Left kidney (tissue), 8 donors: ENCODE measurements at places on chromosomes 16 and 17.

DNA sequence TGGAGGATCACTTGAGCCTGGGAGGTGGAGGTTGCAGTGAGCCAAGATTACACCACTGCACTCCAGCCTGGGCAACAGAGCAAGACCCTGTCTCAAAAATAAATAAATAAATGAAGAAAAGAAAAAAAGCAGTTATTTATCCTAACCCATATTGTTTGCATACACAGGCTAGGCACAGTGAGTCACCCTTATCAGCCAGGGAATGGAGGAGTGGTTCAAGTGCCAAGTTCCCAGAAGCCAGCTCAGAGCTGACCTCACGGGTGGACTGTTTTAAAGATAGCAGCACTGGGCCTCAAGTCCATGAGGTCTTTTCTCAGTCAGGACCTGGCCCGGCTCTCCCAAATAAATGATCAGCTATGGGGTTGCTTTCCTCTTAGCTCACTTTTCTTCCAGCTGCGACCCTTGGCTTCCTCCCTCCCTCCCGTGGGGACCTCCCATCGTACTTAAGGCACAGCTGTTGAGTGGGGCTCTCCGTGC, 22.6 kb upstream of the MGAT5B start:
- DNase-seq: no peak

DNA sequence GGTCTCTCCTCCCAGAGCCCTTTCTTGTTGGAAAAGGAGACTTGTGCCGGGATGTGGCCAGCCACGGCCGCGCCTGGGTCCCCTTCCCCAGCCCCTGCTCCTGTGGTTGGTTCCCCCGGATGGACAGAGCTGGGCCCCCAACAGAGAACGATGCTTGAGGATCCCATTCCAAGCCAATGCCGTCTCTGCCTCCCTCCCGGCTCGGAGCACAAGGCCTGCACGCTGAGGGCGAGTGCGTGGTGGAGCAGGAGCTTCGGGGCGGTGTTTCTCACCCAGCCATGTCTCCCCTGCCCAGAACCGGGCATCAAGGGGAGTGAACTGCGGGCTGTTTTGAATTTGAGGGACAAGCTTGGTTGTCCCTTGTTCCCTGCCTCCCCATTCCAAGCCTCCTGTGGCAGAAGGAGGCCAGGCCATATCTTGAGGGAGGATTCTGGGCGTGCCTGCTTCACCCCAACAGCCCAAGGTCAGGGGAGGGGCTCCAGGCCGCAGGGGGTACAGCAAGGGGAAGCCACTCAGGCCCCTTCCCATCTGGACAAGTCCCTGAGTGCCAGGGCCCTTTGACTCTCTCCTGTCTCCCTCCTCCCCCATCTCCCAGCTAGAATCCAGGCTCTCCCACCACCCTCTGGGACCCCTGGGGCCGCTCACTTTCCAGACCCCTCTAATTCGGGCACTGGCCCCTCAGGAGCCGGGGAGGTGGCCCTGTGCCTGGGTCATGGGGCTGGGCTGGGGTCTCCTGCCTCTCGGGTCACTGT, 43.6 kb downstream of the SOCS3 start:
- DNase-seq: no peak

GRCh38 chr17:53496356-53496755, 326.4 kb upstream of the KIF2B start:
- no peak for DNase-seq

- DNase-seq: no peak
Measured at GRCh38 chr16:67651847-67652246, 6.9 kb downstream of the CARMIL2 start.

- no peak for DNase-seq
Measured at GRCh38 chr17:385178-385835, 32.7 kb upstream of the RPH3AL start.

GRCh38 chr17:3900646-3901045, 7.8 kb upstream of the CAMKK1 start:
- no peak for DNase-seq

DNA sequence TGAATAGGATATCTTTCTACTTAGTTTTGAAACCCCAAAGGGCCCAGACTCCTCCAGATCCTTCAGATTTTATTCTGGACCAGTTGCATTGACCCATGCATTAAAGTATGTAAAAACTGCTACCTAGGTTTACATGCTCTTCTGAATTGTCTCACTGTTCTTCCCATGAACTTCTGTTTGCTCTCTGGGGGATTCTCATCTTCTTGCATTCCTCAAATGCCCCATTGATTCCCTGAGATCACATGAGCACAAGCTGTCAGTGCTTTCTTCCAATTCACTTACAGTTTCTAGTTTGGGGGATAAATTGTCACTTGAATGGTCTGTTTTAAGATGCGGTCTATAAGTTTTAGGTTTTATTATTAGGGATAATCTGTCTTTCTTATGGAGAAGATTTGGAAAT, 188.9 kb upstream of the KIF2B start:
- no peak for DNase-seq

GRCh38 chr16:7338826-7339225, 6.2 kb downstream of the RBFOX1 start:
- no peak for DNase-seq

GRCh38 chr16:67443265-67443664, 12.3 kb downstream of the HSD11B2 start:
- no peak for DNase-seq
